ENCODE measurements at places on chromosomes 12 and 14.

DNA sequence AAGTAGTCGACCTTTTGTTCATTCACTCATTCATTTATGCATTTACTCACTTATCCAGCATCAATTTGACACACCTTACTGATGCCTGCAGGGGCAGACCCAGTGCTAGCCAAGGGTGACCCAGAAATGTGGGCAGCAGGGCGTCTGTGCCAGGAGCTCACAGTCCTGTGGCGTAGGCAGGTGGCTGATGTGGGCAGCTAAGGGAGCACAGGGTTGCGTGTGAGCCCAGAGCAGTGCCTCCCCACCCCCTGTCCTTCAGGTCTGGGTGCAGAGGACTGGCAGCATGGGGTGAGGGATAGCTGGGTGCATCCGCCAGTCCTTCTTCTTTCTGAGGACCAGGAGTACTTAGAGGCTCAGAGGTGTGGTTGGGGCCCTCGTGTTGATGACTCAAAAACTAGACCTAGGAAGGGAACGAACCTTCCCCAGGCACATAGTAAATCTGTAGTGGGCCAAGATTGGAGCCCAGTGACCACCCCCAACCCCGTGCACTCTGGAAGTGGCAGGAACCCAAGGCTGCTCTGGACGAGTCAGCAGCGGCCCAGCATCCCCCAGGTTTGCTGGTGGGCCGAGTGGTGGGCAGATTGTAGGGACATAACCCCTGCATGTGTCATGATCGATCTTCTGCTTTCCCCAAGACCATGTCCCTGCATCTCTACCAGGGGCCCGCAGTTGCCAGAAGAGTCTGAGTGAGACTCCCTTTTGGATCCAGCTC is 63.9 kb downstream of the BEGAIN start:
- DNase-seq: no peak

GRCh38 chr12:79560225-79560889 is 130.4 kb downstream of the PAWR start:
- DNase-seq: no peak

- no peak for DNase-seq
Measured at GRCh38 chr14:82084813-82085212, 551.2 kb upstream of the SEL1L start.

DNA sequence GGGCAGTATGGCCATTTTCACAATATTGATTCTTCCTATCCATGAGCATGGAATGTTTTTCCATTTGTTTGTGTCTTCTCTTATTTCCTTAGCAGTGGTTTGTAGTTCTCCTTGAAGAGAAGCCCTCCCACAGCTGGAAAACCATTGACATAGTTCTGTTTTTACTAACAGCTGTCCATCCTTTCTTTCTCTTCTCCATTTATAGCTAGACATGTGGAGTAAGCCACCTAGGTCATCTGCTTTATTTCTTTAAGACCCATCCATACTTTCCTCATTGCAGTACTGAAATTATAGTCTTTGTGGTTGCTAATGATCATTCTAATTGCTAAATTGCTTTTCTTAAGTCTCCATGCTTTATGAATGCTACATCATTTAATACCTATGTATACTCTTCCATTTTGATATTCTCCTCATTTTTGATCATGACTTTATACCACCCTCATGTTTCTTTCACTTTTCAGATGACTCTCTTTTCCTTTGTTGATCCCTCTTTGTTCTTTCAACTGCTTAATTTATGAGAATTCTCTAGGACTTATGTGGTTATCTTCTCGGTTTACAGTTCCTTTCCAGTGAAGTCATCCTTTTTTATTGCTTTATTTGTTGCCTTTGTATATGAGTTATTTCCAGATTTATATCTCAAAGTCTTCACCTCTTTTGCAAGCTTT is 114.2 kb downstream of the PCNX1 start:
- DNase-seq: no peak

DNA sequence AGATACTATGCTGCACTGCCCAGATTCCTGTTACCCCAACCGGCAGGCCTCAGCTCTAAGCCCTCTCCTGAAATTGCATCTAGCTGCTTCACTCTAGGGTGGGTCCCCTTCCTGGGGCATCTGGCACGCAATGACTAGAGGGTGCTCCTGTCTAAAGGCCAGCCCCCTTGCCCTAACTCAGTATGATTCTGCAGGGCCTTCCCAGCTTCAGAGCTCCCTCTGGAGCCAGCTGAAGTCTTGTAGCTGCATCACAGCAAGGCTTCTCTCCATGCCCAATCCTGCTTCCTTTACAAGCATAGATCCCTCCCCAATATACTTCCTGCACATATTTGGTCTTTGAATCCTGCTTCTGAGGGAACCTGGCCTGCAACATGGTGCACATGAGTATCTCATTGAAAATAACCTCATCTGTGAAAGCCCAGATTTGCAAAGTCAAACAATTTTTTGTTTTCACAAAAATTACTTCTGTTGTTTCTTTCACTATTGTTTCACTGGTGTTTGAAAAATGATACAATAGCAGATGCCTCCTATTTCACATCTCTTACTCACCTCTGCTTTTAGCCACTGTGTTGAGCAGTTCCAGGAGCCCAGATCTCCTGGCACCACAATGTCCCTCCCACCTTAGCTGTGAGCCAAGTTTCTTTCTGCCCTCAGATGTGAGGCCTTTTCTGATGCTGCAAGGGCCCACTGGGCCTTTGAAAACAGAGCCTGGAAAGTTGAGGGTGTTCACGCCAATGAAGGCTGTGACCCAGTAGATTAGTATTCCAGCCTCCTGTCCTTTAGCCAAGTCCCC is 169.5 kb upstream of the EGLN3 start:
- no peak for DNase-seq

DNA sequence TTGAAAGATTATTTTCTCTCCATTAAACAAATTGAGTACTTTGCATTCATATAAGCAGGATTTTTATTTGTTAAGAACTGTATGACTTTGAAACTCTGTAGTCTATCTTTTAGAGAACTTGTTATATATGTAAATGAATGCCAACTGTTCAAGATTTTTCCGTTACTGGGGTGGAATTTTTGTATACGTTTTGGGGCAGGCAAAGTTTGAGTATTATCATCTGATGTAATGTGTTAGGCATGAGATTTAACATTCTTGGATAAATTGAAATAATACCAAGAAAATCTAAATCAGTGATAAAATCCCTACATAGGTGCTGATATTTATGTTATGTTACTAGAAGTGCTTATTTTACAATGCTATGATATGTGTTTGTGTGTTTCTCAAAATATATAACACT is 8.4 kb downstream of the CNOT2 start:
- DNase-seq: no peak

- peak; percentile 38 for DNase-seq
Measured at GRCh38 chr12:91381309-91381804, 198.7 kb upstream of the DCN start.

GRCh38 chr12:54173066-54173726 is 15.6 kb downstream of the SMUG1 start:
- DNase-seq: peak; percentile 37

DNA sequence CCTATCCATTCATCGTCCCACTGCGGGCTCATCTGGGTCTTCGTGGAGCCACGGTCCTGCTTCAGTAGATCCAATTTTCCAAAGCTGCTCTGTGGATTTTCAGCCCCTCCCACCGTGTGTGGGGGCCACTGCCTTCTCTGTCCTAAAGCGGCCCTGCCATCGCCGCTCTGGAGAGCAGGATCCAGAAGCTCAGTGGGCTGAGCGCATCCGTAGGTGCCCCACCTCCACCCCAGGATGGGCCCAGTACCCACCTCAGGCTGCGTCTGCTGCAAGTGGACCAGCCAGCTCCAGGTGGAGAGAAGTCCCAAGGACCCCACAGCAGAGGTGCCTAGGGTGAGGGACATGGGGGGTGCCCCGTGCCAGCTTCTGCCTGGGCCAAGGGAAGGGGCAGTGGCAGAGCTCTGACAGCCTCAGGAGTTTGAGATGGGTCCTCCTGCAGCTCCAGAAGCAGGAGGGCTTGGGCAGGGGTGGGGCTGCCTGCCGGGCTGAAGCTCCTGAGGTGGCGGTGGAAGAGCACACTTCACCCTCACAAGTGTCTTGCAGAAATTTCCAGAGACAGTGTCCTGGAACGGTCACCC is 148.1 kb upstream of the C14orf180 start:
- no peak for DNase-seq

GRCh38 chr12:102879-103168 is 36.3 kb downstream of the IQSEC3 start:
- no peak for DNase-seq

DNA sequence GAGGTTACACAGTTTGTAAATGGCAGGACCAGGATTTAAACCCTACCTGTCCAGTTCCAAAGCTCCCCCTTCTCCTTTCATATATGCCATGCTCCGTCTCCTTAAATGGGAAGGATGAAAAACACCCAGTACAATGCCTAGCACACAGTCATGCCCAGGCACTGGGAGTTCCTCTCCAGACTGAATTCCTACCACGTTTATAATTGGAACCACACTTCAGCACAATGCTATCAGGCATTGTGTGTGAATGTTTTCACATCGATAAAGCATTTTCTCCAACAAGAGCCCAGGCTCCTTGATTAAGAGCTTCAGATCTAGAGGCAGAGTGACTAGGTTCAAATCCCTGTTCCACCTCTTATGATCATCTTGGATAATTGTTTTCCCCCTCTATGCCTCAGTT is 2.7 kb upstream of the NUAK1 start:
- no peak for DNase-seq

DNA sequence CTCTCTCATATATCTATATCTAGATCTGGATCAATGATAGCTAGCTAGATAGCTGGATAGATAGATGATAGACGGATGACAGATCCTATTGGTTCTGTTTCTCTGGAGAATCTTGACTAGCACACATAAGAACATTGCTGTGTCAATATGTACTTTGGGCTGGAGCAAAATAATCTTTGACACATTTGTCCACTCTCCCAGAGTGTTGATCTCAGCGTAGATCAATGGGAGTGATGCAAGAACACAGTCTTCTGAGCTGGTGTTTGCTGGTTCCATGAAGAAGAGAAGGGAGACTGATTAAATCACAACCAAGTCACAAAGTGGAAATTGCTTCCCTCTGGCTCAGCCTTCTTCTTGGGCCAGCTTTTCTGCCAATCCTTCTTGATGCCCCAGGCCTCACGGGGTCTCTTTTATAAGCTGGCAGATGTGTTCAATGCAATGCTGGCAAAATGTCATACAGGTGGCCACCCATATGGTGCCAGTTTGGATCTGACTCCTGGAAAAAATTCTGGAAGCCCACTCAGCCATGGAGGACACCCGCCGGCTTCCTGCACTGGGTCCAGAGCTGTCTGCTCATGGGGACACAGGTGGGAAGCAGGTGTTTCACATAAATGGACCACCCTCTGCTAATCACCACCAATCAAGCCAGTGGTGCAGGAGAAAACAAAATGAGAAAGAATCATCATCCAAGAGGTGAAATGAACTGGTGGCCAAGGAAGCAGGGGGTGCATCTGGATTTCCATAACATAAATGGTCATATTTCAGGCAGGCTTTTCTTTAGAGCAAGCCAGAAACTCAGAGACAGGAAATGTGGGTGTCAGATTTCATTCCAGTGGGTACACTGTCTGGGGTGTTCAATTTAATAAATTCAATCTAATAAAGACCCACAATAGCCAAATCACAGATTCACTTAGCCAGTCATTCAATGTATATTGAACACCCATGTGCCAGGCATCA is 310.3 kb downstream of the DPF3 start:
- no peak for DNase-seq

GRCh38 chr12:46898152-46898931 is 72.5 kb upstream of the SLC38A4 start:
- DNase-seq: no peak

- DNase-seq: peak; percentile 11
Measured at GRCh38 chr12:68482660-68483059, 128.0 kb upstream of the RAP1B start.

GRCh38 chr12:120361506-120362208 is 7.3 kb downstream of the MSI1 start:
- DNase-seq: no peak

GRCh38 chr14:89639687-89640086 is 222.7 kb upstream of the FOXN3 start:
- DNase-seq: no peak

DNA sequence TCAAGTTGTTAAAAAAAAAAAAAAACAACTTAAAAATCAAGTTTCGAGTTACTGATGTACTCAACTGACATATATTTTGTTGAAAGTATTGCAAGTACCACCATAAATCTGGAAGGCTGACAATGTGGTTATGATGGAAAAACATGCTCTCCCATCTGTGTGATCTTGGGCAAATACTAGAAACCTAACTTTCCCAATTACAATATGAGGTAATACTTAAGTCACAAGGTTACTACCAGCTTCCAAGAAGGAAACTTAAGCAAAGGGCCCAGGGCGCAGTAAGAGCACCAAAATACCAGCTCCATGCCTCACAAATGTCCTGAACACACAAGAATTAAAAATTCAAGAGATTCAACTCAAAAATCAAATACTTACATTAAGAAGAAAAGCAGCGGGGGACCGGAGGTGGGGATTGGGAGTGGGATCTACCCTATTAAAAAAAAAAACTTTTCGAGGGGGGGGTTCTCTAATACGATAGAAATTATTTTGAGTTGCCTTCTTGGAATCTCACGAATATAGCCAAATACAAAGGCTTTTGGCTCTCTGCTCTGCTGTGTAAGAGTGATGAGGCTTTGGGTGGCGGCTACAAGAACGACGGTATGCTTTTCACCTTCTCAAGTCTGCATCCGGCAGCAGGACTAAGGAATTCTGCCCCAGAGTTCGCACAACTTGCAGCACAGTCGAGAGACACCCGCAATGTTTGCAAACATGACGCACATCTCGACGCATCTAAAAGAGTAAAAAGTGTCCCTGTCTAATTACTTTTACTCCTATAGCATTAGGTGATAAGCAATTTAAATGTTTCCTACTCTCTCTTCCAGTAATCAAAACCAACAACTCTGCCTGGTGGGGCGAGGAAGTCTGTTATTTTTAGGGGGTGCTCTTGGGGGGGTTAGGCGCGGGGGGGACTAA is 1.1 kb downstream of the SAV1 start:
- peak; percentile 58 for DNase-seq

GRCh38 chr12:107490010-107490409 is 195.6 kb upstream of the PWP1 start:
- DNase-seq: no peak

DNA sequence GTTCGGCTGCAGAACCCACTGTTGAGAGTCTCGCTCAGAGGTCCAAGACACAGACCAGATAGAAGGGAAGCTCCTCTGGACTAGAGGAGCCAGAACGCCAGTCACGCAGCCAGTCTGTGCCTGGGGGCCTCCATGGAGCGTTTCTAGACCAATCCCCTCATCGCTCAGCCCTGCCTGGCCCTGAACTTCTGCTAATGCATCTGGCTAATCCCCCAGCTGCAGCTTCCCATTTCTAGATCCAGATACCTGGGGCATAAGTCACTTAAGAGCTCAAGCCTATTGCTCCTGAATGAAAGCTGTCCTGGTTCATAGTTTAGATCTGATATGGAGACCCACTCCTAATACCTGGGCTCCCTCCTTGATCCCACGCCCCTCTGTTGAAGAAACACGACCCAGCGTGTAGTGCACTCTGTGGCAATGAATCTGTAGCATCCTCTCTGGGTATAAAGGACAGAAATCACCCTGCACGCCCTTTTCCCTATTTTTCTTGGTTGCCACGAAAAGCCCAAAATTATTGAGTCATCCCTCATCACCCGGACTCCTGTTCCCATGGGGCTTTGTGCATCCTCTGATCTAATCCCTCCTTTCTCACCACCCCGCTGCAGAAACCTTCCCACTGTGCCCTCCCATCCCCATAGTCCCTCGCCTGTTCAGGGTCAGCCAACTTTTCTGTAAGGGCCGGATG is 341.6 kb upstream of the FKBP4 start:
- DNase-seq: no peak

Data from CD4-positive, alpha-beta T cell treated with Interleukin-17A for 4 hours (primary cell).